CD4-positive, alpha-beta memory T cell (primary cell): ENCODE measurements at places on chromosomes 6 and 20. TPM values are rescaled to one million over a fixed set of nuclear protein-coding genes. Genes with fewer than 3 reads are reported as not detected.

The PACSIN1 gene
- 2.0 TPM for total RNA-seq

GRCh38 chr6:161561908-161562307 lies 288.0 kb upstream of the AGPAT4 start:
- H3K4me1 ChIP-seq = no peaks in the 10 kb centered on the region
- H3K4me3 ChIP-seq = no peak overlapping the region
- no peaks in the 10 kb centered on the region for H3K27me3 ChIP-seq
- no peak overlapping the region for H3K27ac ChIP-seq

DNA sequence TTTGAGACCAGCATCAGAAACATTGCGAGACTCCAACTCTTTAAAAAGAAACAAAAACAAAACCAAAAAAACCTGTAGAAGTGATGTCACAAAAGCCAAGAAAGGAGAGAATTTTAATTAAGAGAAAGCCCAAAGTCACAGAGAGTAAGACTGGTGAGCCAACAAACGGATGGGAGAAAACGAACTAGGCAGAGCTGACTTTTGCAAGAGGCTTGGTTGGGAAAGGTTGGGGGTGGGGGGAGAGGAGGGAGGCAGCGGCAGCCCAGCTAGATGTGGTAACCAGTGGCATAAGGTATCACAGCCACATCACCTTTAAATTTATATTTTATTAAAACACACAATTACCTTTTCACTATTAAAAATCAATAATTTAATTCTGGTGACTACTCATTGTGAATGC lies 23.5 kb downstream of the NOL7 start:
- no peak overlapping the region for H3K4me3 ChIP-seq
- peaks cover 34% of the 10 kb centered on the region for H3K36me3 ChIP-seq
- no peak overlapping the region for H3K27ac ChIP-seq
- H3K4me1 ChIP-seq = peaks cover 18% of the 10 kb centered on the region
- no peak for DNase-seq

DNA sequence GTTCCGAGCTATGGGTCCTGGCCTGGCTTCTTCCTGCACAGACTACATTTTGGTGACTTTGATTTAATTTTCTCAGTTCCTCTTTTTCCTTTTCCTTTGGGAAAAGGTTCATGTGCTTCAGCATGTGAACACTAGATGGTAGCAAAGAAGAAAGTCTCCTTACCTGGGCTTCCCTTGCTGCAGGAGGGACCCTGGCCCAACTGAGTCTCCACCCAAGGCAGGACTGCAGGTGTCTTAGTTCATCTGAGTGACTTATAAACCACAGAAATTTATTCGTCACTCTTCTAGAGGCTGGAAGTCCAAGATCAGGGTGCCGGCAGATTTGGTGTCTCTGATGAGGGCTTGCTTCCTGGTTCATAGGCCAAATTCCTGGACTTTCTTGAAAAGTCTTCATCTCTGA lies 163.2 kb downstream of the SYCP2 start:
- DNase-seq = no peak
- no peaks in the 10 kb centered on the region for H3K4me1 ChIP-seq
- H3K4me3 ChIP-seq = no peak overlapping the region
- H3K27ac ChIP-seq = no peak overlapping the region

The C20orf202 gene
- not detected for total RNA-seq

The FAM217A gene
- total RNA-seq = not detected

DNA sequence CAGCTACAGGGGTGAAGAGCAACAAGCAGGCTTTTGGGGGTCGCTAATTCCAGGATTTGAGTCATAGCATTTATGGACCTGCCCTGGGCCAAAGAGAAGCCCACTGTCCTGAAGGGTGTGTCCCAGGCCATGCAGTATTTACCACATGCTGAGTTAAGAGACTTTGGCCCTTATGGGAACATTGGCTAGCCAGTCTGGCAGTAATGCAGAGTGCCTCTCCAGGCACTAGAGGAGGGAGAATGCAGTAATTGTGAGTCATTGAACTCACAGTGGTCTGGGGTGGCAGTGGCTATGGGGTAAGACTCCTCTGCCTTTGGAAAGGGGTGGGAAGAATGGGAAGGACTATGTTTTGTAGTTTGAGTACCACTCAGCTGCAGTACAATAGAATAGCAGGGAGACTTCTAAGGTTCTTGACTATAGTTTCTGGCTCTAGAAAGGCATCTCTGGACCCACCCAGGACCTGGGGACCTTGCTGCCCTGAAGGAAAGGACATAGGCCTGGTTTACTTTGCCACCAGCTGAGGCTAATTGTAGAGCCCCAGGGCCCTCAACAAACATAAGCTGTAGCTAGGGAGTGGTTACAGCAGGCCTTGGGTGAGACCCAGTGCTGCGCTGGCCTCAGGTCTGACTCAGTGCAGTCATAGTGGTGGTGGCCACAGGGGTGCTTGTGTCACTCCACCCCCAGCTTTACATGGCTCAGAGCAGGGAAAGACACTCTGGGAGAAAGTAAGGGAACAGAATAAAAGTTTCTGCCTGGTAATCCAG lies 520.9 kb downstream of the HTR1B start:
- no peak overlapping the region for H3K27ac ChIP-seq
- H3K36me3 ChIP-seq = no peaks in the 10 kb centered on the region
- DNase-seq = no peak
- no peaks in the 10 kb centered on the region for H3K27me3 ChIP-seq

The SSTR4 gene
- total RNA-seq = not detected

- no peaks in the 10 kb centered on the region for H3K27me3 ChIP-seq
- no peak for DNase-seq
- no peak overlapping the region for H3K27ac ChIP-seq
- no peak overlapping the region for H3K4me3 ChIP-seq
- H3K36me3 ChIP-seq = no peaks in the 10 kb centered on the region
These were observed 374.6 kb upstream of the SYNCRIP start for GRCh38 chr6:86017236-86017635.

The MCHR2 gene
- not detected for total RNA-seq

The TDRD6 gene
- not detected for total RNA-seq
